C1 segment of cervical spinal cord (tissue), 14 donors: ENCODE measurements at places on chromosomes 3 and 15.
A peak's percentile ranks its signal among the peaks of the same experiment; 100 is the strongest.

GRCh38 chr3:61608072-61608471 lies 46.7 kb downstream of the PTPRG start:
- no peak for DNase-seq

- DNase-seq: peak; percentile 10
Observed at GRCh38 chr3:109023656-109024254, 70.1 kb upstream of the GUCA1C start.

GRCh38 chr15:50675535-50676144 lies 11.0 kb downstream of the TRPM7 start:
- DNase-seq: no peak

DNA sequence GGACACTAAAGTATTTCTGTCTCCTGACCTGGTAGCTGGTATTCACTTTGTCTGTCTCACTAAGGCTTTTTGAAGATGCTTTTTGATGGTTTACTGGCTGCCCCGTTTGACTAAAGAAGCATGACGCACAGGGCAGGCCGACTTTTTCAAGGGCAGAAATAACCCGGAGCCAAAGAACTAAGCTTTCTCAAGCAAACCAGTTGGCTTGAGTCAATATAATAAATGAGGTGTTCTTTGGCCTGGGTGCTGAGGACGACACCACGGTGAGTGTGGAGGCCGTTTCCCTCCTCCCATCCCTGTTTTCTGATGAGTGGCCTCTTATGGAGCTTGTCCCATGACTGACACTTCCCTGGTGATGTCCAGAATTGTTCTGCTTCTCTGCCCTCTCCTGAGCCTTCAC lies 220.9 kb downstream of the ITPR1 start:
- no peak for DNase-seq

GRCh38 chr3:30786365-30786764 lies 108.1 kb downstream of the GADL1 start:
- DNase-seq: no peak

DNA sequence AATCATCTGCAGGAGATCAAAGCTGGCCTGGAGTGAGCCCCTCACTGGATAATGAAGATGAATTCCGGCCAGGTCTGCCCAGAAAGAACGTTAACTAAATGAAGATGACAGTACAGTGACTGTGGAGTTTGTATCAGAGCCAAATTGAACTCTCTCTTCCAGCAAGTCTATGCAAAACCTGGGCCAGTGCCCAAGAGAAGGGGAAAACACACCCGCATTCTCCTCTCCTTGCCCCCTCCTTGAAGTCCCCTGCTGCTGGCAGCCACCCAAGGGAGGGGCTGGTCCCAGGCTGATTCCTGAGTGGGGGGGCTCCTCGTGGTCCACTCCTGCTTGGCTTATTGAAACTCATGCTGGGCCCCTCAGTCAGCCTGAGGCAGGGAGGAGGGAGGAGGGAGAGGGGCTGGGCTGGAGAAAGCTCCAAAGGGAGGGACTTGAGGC lies 155.7 kb downstream of the RAB11A start:
- peak; percentile 14 for DNase-seq

- DNase-seq: peak; percentile 28
Observed at GRCh38 chr3:133384331-133385027, 15.4 kb upstream of the BFSP2 start.

DNA sequence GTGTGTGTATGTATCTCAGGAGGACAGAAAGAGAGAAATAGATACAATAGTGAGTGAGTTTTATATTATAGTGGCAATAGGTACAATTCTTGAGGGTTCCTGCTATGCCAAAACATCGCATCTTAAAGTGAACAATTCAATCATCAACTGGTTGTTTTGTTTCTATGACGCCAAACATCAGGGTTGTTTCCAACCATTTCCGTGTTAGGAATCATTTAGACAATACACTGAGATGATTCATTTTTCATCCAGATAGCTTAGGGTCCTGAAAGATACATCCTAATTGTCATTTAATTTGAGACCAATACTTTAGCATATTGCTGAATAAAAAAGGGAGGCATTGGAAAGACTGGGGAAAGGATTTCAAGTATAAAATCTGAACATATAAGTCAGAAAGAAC lies 472.2 kb downstream of the MCTP2 start:
- no peak for DNase-seq

- no peak for DNase-seq
Observed at GRCh38 chr15:89034305-89034704, 54.0 kb upstream of the ABHD2 start.

DNA sequence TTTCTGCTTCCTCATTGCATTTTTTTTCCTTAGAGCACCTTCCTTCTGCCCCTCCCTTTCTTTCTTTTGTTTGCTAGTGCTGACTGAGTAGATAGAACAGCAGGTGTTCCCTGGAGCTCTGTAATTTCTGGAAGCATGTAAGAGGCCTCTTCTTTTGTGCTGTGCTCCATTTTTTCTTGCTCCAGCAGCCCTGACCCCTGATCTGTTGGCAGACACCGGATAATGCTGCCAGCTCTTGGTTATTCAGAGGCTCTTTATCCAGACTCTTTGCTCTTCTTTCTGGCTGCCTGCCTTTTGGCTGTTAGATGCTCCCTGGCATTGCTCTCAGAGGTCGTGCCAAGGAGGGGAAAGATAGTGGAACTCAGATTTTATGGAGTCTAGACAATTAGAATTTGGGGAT lies 104.4 kb upstream of the RBMS3 start:
- DNase-seq: no peak

DNA sequence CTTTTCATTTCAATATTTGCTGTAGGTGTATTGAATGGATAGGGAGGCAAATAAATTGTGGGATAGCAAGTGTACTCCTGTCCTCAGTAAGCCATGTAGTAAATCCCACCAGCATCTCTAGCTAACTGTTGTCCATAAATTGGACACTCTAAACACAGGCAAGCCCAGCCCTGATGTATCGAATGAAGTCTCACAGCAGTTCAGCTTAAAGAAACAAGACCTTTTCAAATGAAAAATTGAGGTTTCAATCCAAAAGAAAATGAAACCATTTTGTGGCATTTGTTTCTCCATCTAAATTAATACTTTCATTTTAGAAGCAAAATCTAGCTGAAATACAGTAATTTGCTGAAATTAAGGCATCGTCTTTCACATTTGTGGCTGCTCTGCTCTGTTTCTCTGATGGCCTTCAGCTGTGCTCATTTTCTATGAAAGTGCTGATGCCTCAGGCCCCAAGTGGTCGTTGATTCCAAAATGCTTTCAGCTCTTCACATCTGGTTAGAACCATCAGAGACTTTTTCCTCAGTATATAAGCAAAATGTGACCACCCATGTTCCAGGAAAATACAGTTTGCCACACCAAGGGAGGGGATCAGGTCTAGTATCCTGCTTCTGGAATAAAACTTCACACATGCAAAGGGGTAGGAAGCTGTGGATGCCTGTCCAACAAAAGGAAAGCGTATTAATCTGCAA lies 245.0 kb downstream of the ZMAT3 start:
- DNase-seq: no peak

DNA sequence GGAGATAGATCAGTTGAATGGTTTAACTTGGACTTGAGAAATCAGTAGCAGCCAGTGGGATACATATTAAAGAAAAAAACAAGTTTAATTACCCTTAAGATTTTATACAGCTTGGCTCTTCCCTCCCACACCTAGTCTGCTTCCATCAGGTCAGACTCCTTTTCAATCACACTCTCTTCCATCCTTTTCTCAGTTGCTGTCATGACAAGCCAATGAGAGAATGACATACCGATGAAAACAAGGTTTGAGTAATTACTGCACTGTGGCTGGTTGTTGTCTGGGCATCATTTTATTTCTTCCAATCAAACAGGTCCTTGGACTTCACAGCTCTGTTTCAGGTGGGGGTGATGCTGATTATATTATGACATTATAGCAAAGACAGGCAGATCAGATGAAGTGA lies 424.6 kb downstream of the ZBTB20 start:
- no peak for DNase-seq

- no peak for DNase-seq
Observed at GRCh38 chr3:15367059-15367458, 34.7 kb upstream of the SH3BP5 start.

DNA sequence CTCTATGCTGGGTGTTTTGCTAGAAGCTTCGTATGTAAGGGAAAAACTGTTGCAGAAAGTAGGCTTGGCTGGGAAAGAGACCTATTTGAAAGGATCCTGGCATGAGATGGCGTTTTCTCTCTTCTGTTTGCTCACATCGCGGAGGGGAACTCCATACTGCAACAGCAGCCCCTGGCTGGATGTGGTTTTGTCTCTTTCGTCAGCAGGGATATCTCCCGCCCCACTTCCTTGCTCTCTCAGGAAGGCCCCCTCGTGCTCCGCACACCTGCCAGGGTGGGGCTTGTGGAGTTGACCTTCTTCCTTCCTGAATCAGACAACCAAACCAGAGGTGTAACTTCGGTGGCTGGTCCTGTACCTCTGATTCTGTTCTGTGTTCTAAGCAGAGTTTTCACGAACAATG lies 26.4 kb upstream of the MYZAP start:
- no peak for DNase-seq

DNA sequence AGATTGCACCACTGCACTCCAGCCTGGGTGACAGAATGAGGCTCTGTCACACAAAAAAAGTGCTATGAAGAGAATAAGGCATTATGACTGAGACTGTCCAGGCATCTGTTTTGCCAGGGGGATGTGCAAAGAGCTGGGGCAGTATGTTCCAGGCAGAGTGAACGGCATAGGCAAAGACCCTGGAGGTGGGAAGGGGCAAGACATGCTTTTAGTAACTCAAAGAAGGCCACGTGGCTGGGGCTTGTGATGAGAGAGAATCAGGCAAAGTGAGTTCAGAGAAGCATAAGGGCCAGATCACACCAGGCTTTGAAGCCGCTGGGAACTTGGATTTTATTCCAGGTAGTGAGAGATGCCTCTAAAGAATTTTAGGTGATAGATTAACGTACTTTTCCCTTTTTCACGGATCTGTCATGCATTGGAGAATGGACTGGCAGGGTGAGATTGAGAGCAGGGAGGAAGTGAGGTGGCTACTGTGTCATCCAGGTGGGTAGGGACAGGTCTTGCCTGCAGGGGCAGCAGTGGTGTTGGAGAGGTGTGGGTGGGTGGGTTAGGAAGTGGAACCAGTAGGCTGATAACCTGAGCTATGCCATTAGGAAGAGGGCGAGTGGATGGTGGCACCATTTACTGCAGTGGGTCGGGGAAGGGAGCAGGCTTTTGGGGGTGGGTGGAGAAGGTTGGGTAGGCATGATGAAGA lies 31.7 kb downstream of the ATP2B2 start:
- no peak for DNase-seq

DNA sequence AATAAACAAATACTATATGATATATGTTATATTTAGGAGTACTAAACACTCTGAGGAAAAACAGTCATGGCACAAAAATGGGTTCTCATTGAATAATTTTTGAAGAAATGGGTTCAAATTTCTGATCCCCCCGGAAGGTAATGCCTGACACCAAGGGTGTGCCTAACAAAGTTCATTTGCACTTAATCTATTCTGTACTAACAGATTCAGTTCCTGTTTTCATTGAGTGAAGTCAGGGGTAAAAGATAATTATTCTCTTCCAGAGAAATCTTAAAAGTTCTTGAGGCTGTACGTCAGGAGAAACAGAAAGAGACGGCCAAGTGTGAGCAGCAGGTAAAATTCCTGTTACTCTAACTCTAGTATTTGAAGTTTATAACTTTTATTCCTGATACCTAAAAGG lies 34.5 kb upstream of the TMEM42 start:
- no peak for DNase-seq

DNA sequence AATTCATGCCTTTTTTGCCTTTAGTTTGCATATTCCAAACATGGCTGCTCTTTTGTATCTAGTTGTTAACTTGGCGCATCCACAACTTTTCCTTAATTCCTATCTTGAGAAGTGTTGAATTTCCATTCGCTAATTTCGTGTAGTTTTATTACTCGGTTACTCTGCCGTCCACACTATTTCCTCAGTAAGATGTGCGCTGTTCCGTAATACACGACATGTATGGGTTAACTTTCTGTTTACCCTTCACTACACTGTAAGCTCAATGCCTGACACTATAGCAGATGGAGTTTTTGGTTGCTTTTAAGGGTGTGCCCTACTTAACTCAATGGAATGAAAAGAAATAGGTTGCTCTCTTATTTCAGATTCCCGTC lies 724 bp downstream of the RPSA start:
- DNase-seq: no peak

DNA sequence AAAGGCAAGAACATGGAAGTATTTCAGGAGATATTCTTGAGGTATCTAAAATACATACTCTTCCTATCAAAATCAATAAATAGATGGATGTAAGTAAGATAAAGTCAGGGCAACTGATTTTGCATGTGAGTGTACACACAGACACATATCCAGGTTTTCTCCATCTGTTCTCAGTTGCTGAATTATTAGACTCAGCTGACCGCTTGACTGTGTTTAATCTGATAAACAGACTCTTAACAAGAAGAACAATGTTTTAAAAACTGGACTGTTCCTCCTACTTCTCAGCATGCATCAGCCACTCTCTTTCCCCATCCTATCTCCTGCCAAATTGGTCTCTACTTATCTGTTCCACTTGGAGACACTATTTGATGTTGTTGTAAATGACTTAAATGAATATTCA lies 73.5 kb downstream of the GOLGA8G start:
- DNase-seq: no peak

DNA sequence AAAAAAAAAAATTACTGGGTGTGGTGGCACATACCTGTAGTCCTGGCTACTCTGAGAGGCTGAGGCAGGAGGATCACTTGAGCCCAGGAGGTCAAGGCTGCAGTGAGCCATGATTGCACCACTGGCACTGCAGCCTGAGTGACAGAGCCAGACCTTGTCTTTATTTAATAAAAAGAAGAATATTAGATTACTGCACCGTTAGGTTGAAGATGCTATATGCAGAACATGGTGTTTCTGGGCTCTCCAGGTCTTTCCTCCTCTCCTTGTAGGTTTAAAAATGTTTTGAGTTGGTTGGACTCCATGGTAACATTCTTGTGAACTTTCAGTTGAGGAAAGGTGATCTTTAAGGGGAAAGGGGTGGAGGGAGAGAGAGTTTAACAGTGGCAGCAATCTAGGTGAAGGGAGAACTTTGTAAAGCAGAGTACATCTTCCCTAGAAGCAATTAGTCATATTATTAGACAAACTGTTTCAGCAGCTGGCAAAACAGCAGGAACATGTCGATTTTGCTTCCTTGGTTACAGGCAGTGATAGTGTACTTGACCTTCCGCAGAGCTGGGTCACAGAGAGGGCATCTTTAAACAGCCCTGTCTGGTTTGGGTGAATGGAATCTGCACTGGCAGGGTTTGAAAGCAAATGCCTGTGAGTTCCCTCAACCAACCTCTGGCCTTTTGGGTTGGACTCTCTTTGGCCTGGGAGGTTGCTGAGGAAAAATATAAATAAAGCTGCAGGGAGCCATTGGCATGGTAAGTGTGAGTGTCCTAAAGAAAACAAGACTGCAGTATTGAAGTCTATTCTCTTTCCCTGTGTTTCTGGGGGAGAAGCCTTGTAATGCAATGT lies 42.8 kb downstream of the NR2C2 start:
- DNase-seq: no peak

DNA sequence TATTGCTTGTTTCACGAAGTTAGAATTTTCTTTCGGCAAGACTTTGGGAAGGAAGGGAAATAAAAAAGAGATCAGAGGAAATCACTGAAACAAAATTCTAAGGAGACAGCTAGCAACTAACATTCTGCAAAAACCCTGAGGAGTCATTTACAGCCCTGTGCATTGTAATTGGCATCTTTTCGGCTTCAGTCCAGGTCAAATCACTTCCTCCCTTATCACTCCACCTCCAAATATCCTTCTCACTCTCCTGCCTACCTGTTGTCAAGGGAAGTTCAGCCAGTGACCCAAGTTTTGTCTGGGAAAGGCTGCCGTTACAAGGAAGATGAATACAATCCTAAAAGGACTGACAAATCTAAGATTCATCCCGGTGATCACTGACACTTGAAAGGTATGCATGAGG lies 39.6 kb downstream of the MDFIC2 start:
- DNase-seq: no peak
